ENCODE measurements at places on chromosomes 3 and 15.

- no peak for DNase-seq
Measured at GRCh38 chr3:146189519-146190173, 28.7 kb upstream of the PLOD2 start.

DNA sequence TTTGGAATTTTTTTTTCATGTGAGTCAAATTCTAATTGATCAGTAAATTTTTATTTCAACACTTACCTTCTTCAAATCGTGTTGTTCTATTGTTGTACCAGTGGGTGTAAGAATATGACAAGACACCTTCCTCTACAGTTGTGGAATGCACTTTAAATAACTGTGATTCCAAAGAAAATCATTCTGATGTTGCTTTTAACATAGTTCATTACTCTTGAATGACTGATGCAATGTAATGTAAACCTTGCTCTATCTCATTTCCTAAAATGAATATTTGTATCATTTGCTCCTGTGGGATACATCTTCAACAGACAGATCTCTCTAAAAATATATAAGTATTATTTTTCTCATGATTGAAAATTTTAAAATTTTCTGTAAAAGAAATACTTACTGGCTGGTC is 313.4 kb downstream of the RBMS3 start:
- DNase-seq: no peak

DNA sequence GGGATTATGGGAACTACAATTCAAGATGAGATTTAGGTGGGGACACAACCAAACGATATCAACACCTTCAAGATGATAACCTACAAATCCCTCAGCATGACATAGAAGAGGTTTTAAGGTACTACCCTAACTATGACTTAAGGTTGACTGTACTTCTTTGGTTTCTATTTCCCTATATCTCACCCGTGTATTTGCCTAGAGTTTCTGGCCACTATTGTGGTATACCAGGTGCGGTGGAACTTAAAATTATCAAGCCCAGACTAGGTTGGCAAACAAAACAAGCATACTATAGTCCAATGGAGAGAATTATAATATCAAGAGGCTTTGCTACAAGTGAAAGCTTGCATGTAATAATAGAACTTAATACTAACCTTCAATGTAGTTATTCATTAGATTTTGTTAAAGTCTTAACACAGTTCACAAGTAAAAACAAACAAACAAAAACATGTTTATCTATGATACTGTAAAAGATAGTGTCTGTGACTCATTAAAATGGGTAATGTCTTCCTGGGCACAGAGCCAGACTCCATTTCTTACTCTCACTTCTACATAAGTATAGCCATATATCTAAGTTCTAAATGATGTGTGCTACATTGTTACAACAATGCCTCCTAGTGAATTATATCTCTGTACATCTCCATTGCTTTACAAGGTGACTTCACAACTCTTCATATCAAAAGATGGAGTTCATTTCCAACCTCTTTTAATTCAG is 479.1 kb downstream of the ZBBX start:
- no peak for DNase-seq

DNA sequence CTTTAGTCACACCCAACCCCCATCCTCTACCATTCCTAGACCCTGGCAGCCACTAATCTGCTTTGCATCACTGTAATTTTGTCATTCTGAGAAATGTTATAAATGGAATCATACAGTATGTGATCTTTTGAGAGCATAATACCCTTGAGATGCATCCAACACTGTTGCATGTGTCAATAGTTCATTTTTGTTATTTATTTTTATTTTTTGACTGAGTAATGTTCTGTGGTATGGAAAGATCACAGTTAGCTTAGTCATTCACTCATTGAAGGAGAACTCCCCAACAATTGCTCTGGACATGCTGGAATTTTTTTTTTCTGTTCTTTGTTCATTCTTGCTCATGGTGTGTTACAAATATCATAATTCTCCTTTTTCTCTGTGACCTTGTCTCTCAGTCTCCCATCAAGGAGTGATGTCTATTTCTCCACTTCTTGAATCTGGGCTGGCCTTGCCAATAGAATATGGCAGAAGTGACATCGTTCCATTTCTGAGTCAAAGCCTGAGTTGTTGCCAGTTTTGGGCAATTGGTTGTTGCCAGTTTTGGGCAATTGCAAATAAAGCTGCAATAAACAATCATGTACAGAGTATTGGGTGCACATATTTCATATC is 6.8 kb upstream of the ADPGK start:
- DNase-seq: no peak

- DNase-seq: no peak
Measured at GRCh38 chr3:459311-459670, 262.7 kb downstream of the CHL1 start.

DNA sequence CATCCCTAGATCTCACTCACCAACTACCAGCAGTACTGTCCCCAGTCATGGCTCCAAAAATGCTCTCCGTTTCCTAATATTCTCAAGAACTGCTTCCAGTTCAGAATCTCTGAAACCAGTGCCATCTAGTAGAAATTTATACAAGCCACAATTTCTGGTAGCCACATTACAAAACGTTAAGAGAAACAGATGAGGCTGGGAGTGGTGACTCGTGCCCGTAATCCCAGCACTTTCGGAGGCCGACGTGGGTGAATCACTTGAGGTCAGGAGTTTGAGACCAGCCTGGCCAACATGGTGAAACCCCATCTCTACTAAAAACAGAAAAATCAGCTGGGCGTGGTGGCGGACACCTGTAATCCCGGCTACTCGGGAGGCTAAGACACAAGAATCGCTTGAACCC is 78.4 kb upstream of the RAD18 start:
- no peak for DNase-seq

DNA sequence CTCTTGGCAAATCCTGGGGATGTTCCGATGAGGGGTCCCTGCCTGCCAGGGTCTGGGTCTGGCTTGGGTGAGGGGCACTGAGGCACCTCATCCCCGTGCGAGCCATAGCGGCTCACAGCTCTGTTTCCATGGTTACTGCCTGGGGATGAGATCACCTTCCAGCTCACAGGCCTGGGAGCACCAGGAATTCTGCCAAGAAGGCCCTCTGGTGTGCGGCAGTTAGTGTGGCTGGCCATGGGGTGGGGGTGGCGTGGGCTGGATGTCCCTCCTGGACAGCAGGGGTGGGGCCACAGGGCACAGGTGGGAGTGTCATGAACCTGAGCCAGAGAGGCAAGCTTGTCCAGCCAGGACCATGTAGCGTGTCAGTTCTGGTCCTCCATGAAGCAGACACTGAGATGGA is 22.1 kb upstream of the PRR23E start:
- DNase-seq: no peak

GRCh38 chr3:64244011-64244942 is 19.0 kb upstream of the PRICKLE2 start:
- DNase-seq: no peak

DNA sequence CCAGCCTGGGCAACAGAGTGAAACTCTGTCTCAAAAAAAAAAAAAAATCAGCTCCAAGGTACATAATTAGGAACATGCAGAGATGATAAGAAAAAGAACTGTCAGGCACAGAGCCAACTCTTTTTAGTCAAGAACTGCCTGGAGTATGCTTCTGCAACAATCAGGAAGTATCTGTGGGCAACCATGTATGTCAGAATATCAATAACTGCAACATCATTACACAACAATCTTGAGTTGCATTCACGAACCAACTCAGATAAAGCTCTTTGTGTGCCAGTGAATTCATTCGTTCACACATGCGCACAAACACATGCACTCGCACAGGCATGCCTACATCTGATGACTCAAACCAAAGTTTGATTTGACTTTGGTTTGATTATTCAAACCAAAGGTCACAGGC is 32.1 kb downstream of the EFHB start:
- DNase-seq: no peak

DNA sequence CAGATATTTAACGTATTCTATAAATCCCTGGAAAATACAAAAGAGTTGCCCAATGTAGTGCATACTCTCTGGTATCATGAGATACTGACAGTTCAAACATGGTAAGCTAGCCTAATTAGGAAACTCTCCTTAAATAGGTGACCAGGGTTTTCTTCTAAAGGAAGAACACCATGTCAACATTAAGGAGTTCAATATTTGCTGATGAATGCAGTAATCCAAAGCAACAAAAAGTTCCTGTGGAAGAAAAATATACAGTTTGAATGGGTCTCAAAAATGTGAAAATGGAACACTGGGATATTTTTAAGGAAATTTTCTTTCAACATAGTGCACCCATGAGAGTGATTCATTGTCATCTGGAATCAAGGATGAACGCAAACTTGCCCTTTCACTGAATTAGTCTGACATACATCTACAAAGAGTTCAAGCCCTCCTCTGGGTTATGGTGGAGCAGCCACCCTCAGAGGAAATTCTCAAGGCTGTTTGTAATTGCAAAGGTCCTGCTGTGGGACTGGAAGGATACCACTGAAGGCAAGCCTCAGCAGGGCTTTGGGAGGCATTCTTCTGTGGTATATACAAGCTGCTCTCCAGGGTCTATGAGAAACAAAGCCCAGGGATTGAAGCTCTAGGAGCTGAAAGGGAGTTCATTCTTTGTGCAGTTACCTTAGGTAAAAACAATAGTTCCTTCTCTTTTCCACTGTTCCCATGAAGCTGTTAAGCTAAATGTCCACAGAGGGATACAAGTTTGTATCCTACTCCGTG is 700.3 kb downstream of the TUSC7 start:
- no peak for DNase-seq

DNA sequence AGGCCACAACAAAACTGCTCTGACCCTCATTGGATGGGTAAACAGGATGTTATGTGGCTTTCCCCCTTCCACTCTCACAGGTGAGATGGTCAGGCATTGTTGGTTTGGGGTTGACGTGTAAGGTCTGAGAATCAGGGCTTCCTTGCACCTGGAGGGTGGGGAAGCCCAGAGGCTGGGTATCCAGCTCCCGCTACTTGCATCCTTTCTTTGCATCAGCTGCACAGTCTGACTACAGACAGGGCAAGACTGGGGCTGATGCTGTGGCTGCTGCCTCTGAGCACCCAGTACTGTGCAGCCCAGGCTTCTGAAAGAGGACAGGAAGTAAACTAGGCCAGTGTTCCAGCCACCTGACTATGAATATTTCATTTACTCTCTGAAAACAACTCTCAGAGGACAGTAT is 58.0 kb upstream of the ATP2B2 start:
- no peak for DNase-seq

DNA sequence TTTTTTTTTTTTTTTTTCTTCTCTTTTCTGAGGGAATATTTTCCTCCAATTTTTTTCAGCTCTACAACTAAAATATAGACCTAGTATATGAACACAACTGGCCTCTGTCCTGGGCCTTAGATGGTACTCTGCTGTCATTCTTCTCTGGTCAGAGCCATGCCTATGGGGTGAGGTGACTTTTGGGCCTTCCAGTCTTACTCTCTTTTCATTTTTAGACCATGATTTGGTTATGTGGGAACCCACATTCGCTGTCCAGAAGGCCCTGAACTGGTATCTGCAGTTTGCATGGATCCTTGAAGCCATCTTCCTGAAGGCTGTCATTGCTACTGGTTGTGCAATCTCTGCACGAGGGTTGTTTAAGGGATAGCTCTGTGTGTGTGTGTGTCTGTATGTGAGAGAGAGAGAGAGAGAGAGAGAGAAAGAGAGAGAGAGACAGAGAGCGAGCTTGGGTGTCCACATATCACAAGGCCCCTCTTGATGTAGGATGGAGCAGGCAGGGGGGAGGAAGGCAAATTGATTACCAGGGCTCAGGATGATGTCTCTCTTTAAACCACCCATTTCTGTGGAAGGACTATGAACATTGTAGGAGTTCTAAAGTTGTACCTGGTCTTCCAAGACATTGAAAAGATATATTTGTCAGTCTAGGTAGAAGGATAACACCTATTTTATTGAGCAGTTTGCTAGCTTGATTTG is 6.9 kb downstream of the TGFBR2 start:
- DNase-seq: no peak

GRCh38 chr15:97972366-97972765 is 11.9 kb downstream of the ARRDC4 start:
- DNase-seq: no peak

DNA sequence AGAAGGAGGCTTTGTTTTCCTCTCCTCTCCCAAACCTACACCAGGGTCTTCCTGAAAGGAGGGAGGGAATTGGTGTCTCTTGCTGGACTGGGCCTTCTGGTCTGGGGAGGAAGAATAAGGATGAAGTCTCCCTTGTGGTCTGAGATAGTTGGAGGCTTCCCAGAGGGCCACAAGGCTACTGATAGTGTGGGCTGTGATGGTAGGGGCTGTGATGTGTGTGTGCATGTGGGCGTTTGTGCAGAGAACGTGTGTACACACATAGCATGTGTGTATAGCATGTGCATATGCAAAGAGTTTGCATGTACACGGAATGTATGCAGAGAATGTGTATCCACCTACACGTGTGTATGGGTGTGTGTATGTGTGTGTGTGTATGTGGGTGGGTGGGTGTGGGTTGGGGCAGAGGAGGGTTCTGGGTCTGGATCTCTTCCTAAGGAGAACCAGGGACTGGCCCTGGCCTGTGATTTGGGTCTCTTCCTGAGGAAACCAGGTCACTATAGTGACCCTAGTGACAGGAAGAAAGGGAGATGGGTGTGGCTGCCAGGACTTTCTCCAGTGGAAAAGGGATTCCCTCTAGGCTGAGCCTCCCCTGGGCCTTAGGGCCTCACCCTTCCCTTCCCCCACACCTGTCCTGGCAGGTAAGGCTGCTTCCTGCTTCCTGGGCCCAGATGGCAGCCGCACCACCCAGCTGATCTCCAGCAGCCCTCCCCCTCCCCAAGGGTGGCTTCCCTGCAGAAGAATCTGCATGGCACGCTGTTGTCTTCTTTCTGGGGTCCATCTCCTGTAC is 1.7 kb downstream of the FLNB start:
- no peak for DNase-seq

DNA sequence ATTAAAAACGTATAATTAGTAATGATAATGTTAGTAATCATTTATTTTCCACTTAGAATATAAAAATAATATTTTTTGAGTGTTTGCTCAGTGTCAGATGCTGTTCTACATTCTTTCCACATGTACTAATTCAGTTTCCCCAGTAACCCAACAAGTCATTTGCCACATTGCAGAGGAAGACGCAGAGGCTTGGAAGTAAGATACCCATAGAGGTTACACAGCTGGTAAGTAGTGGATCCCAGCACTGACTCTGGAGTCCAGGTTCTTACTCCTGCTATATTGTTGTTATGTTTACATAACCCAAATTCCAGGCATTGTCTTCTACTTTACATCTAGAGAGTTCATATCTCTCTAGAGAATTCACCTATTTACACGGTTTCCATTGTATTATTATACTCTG is 48.2 kb upstream of the MYO5C start:
- no peak for DNase-seq

- no peak for DNase-seq
Measured at GRCh38 chr15:88035381-88035780, 221.2 kb downstream of the NTRK3 start.

All from left ventricle myocardium superior (tissue), 1 donor.